ENCODE measurements at places on chromosomes 4 and X.

DNA sequence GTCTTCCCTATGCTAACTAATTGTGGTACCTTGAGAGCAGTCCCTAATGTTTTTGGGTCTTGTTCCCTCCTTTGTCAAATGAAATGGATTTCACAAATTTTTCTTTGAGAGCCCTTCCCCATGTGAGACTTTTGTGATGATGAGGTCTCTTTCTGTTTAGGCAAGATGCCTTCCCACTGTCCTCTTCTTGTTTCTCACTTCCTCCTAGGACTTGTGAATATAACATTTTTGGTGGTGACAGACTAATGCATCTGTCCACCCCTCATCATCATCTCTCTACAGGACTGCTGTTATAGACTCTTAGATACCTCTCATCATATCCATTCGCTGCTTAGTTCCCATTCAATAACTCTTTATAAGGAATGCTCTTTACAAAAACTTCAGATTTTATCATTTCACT lies 8.7 kb upstream of the ANK2 start:
- no peak for DNase-seq

GRCh38 chr4:52199574-52200338 lies 148.7 kb downstream of the SPATA18 start:
- DNase-seq, result no peak

- no peak for DNase-seq
Observed at GRCh38 chrX:103678199-103678993, 8.1 kb downstream of the MORF4L2 start.

GRCh38 chrX:118181030-118181429 lies 64.4 kb upstream of the KLHL13 start:
- no peak for DNase-seq

All from stimulated activated CD4-positive, alpha-beta T cell treated with anti-CD3 and anti-CD28 coated beads, TNF-alpha, amount 100 ng/mL, for 24 hours (primary cell).